ENCODE measurements at places on chromosomes 12 and 14.

DNA sequence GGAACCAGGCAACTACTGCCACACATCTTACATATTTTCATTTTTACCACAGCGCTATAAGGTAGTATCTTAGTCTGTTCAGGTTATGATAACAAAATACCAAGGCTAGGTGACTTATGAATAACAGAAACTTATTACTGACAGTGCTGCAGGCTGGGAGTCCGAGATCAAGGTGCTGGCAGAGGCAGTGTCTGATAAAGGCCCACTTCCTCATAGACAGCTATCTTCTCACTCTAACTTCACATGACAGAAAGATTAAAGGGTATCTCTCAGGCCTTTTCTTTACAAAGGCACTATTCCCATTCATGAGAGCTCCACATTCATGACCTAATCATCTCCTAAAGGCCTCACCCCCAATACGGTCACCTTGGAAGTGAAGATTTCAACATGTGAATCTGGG lies 59.8 kb upstream of the MDM1 start:
- DNase-seq = no peak

GRCh38 chr14:74955229-74956026 lies at the start of gene PGF:
PGF (minus strand) TSS chr14:74955597; CDS start chr14:74955242, 355 bp downstream.
- DNase-seq = no peak

GRCh38 chr14:28057359-28058296 lies 709.0 kb upstream of the FOXG1 start:
- no peak for DNase-seq

- no peak for DNase-seq
Measured at GRCh38 chr14:69814397-69814796, 17.4 kb upstream of the SLC10A1 start.

GRCh38 chr14:51917193-51917592 lies 56.8 kb downstream of the GNG2 start:
- no peak for DNase-seq

DNA sequence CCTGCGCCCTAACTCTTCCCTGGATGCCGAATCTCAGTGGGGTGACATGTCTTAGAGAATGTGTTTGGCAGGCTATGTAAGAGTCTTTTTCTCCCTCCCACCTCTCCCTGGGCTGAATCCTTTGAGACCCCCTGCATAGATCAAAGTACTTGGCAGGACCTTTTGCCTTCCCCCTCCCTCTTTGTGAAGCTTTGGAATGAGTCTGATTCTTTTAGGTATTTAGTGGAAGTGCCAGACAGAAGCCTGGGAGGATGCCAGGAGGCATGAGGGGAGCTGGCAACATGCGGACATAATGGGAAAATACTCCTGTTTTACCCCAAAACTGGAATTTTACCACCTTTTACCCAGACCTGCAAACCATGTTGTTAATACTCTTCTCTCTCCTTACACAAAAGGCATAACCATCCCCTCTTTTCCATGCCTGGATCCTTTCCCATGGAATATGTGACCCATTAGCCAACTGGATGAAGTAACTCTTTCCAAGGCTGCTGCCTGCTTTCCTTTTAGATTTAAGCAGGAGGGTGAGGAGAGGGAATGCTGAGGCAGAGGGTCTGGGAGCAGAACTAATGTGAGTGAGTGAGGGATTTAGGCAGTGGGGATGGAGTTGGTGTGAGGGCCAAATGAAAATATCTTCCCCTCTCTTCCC lies 41.7 kb downstream of the TTLL5 start:
- DNase-seq = peak; percentile 11

GRCh38 chr12:129064209-129064855 lies 211.1 kb downstream of the GLT1D1 start:
- no peak for DNase-seq

DNA sequence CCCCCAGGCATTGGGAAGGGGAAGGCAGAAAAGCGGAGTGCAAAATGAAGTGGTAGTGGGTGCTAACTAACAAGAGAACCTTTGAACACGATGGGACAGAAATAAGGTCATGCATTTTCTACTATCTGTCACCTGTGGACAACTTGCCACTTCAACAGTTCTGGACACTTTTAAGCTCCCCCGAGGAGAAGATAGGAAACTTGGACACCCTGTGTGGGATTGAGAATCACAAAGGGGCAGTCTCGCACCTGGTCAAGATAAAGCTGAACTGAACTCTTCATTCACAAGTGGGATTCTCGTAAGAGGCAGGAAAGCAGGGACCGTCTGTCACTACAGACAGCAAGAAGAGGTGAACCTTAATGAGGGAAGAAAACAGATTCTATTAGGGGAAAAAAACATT lies 51.6 kb downstream of the EIF2S3B start:
- DNase-seq = no peak

DNA sequence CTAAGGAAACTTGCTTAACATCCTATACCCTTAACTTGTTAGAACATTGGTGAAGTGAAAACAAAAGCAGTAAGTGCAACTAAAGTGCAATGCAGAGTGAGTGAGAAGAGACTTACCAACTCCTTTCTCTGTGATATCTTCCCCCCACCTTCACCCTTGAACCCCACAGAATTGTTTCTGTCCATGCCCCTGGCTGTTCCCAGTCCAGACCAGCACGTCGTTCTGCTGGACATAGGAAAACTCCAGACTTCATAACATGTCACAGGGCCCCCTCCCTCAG lies 91.9 kb downstream of the DAD1 start:
- no peak for DNase-seq

- DNase-seq = no peak
Measured at GRCh38 chr12:127819056-127819455, 447.9 kb upstream of the TMEM132C start.

DNA sequence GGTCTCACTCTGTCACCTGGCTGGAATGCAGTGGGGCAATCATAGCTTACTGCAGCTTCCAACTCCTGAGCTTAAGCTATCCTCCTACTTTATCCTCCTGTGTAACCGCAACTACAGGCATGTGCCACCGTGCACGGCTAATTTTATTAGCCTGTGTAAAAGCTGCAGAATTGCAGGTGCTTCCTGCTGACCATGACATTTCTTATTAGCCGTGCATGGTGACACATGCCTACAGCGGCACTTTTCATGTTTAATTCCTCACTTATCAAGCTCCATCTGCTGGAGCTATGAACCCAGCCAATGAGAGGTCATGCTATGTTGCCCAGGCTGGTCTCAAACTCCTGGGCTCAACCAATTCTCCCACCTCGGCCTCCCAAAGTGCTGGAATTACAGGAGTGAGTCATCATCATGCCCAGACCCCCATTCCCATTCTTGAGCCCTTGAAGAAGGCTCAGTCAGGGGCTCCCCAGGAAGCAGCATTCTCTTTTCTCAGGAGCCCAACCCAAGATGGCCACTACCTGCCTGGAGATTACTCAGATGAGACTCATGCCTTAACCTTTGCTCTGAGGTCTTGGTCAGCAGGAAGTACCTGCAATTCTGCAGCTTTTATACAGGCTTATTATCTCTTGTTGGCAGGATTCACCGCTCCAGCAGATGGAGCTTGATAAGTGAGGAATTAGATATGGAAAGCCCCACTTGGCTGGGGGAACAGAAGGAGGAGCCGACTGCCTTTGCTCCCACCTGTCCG lies 503.2 kb downstream of the MED13L start:
- peak; percentile 21 for DNase-seq

- DNase-seq = no peak
Measured at GRCh38 chr14:92105893-92106142, 564 bp downstream of the ATXN3 start.

DNA sequence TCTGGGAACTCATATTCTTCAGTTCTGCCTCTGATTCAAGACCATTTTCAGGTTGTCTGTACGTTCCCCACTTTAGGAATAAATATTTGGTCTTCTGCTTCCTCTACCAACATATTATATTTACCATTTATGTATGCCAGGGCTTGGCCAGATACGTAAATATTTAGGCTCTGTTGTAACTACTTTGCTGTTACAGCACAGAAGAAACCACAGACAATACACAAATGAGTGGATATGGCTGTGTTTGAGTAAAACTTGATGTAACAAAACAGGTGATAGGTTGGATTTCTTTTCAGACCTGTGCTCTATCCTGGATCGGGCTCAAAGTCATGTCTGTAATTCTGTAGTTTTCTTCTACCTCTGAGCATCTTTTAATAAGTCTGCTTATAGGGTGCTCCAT lies 37.5 kb downstream of the RAP1B start:
- DNase-seq = no peak

- no peak for DNase-seq
Measured at GRCh38 chr12:86229772-86230171, 26.4 kb downstream of the MGAT4C start.

DNA sequence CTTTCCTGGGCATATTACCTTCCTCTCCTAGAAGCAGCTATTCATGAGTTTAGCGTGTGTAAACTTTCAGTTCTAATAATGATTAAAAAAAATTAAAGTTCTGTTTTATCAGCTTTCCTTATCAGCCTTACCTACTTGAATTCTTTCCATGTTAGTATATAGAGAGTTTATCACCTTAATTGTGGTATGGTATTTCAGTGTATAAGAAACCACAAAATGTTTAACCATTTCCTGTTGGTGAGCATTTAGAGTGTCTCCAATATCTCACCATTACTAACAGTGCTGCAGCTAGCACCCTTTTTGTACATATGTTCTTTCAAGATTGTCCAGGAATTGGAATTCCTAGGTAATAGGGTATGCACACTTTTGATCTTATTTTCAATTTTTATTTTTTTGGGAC lies 89.5 kb downstream of the FBXO33 start:
- no peak for DNase-seq

DNA sequence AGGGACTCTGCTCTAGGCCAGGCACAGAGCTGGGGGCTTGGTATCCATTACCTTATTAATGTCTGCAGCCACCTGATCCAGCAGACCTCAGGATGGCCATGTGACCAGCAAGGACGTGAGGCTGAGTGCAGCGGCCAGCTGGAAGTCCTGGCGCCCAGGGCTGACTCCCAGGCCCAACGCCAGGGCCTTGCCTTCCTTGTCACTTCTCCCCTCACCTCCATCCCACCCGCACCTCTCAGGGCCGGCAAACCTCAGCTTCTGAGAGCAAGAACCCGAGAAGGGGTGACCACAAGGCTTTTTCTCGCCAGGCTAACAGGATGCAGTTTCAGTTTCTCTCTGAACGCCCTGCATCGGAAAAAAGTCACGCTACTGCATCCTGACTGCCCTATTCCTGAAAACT lies 15.4 kb downstream of the RAB35 start:
- DNase-seq = peak; percentile 49

DNA sequence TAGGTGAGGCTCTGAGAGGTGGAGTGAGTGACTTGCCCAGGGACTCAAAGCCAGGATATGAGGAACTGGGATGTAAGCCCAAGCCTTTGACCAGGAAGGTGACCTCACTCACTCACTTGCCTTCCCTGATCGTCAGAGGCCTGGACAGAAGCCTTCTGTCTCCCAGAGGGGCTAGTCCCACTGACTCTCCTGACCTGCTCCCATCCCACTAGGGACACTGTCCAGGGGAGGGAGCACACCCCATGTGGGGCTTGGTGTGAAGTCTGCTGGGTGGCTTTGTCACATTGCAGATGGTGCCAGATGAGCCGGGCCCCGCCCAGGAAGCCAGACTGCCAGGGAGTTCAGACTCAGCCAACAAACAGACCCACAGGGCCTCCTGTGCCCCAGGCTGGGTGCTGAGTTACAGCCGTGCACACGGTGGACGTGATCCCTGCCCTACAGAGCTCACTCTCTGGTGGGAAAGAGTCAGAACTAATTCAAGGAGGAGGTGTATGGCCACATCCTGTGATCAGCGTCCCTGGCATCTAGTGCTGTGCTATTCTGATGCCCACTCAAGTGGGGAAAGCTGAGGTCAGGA lies 28.3 kb downstream of the MMAB start:
- DNase-seq = no peak

GRCh38 chr12:85036234-85036707 lies at the start of the genes LRRIQ1 and TSPAN19:
LRRIQ1 (plus strand) TSS chr12:85036351; CDS start chr12:85038177, 1,826 bp downstream.
TSPAN19 (minus strand) TSS chr12:85036277; CDS start chr12:85029946, 6,331 bp downstream.
- peak; percentile 91 for DNase-seq

DNA sequence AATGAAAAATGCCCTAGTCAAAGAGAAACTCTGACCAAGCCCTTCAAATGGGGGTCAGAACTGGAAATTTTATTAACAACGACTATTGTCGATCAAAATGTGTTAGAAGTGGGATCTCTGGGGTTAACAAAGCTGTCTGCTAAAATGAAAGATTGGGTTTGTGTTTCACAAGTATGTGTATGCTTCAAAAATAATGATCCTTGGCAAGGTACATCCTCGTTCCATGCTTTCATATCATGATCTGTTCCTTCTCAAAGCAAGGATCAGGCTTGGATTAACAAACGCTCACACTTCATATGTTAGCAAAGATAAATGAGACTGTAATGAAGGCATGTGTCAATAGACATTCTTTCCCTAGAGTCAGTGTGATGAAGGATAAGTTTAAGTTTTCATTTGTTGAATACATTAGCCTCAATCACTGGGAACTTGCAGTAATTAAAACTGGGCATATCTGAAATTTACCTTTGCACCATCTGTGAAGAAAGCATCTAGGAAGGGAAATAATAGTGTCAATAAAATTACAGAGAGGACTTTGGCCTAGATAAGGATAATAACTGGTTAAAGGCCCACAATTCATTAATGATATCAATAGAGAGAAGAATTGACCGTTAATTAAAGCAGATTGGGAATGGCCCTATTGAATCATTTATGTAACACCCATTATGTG lies 91.8 kb downstream of the RIN3 start:
- no peak for DNase-seq

GRCh38 chr14:69321601-69322330 lies 61.8 kb downstream of the GALNT16 start:
- no peak for DNase-seq

- no peak for DNase-seq
Measured at GRCh38 chr12:1553987-1554982, 40.1 kb downstream of the FBXL14 start.

DNA sequence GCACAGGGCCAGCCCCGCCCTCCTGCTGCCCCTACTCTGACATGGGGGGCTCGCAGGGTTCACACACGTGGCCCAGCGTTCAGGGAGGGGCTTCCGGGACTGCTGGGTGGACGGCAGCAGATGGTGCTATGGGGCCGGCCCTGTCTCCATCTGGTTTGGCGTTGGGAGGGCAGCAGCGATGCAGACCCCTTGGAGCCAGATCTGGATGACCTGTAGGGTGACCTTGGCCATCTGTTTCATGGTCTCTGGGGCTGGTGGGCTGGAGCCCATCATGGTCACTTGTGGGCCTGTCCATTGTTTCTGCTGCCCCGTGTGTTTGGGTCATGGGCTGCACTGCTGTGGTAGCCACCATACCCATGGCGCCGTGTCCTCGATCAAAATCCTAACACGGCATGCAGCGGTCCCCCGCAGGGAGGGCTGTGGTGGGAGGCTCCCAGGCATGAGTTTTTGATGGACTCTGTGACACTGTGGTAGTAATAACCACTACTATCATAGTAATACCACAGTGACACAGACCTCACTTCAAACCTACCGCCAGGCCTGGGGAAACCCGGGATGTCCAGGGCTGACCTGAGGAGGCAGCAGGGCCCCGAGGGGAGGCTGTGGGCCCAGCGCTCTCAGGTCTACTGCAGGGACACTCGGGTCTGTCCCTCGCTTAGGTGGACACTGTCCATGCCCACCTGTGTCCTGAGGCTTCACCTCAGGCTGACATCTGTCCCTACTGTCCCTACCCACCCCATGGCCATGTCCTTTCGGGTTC lies 359.4 kb downstream of the TMEM121 start:
- no peak for DNase-seq

DNA sequence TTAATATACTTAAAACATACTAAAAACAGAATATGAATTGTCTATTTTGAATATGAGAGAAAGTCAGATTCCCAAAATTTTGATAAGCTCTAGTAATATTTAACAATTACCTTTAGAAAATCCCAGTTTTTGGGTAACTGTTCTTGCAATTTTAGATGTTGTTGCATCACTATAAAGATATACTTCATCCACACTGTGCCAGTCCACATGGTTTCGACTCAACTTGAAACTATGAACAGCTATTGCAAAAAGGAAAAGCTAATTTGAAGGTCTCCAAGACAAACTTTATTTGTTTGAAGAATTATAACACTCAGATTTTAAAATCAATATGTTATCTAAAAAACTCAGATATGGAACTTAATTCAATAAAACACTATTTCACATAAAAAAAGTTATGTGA lies 59.9 kb downstream of the DDHD1 start:
- no peak for DNase-seq
